ENCODE measurements at places on chromosomes 1 and 21. TPM values are rescaled to one million over a fixed set of nuclear protein-coding genes. Genes with fewer than 3 reads are reported as not detected.

GPR52 gene
- total RNA-seq: 1.6 TPM

LRRC71 gene
- total RNA-seq: not detected

FAAH gene
- total RNA-seq: 8.8 TPM

LCE1B gene
- total RNA-seq: not detected

DNA sequence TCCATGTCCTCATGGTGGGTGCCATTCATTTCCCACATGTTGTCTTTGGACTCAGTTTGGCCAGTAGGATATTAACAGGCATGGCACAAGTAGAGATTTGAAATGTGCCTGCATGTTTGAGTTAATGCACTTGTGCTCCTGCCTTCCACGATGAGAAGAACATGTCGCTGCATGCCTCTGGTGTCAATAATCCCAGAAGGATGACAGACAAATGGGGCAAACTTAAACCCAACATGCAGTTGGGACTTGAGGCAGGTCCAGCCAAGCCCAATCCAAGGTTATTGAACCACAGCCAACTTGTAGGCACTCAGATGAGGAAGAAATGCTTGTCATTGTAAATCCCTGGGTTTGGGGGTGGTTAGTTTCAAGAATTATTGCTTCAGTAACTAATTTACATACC is 174.6 kb downstream of the TRIM33 start:
- peaks cover 64% of the 10 kb centered on the region for H3K4me1 ChIP-seq
- peaks cover 2% of the 10 kb centered on the region for H3K36me3 ChIP-seq
- no peaks in the 10 kb centered on the region for H3K27me3 ChIP-seq
- no peak for DNase-seq

- no peak overlapping the region for H3K27ac ChIP-seq
- no peaks in the 10 kb centered on the region for H3K36me3 ChIP-seq
- no peak overlapping the region for H3K4me3 ChIP-seq
Observed at GRCh38 chr1:119440721-119441307, 25.9 kb downstream of the HSD3B2 start.

DNA sequence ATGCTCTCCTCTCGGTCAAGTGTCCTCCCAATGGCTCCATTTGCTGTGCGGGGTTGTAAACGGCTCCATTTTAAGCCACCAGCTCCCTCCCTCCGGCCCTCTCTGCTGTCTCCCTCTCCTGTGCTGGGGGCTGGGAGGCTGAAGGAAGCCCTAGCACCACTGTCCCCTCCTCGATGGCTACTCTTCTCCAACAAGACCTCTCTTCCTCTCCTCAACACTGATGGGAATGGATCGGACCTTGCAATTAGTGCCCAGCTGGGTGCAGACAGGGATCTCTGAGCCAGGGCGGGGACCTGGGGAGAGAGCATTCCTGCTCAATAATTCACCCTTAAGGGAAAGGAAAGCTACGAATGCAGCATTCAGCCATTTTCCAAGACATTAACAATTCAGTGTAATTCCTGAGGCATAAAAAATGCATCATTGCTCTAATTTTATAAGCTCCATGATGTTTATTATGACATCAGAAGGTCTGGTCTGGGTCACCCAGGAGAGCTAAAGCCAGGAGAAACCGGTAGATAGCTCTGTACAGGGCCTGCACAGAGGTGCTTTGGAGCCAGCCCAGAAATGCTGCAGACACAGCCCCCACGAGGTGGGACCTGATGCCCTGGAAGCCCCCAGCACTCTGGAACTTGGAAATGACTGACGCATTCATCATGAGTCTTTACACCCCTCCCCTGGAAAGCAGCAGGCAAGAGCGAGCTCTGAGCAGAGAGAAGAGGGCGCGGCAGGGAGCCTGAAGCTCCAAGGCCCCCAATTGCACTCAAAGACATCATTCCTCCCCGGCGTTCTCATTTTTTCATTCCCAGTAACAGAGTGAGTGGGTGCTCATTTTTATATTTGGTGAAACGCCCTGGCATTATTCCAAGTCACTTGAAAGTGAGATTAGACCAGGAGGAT is 76.2 kb upstream of the VAMP3 start:
- H3K36me3 ChIP-seq: peaks cover 7% of the 10 kb centered on the region
- no peak for DNase-seq
- no peak overlapping the region for H3K27ac ChIP-seq
- H3K4me1 ChIP-seq: no peaks in the 10 kb centered on the region
- peaks cover 17% of the 10 kb centered on the region for H3K27me3 ChIP-seq
- no peak overlapping the region for H3K4me3 ChIP-seq

DNA sequence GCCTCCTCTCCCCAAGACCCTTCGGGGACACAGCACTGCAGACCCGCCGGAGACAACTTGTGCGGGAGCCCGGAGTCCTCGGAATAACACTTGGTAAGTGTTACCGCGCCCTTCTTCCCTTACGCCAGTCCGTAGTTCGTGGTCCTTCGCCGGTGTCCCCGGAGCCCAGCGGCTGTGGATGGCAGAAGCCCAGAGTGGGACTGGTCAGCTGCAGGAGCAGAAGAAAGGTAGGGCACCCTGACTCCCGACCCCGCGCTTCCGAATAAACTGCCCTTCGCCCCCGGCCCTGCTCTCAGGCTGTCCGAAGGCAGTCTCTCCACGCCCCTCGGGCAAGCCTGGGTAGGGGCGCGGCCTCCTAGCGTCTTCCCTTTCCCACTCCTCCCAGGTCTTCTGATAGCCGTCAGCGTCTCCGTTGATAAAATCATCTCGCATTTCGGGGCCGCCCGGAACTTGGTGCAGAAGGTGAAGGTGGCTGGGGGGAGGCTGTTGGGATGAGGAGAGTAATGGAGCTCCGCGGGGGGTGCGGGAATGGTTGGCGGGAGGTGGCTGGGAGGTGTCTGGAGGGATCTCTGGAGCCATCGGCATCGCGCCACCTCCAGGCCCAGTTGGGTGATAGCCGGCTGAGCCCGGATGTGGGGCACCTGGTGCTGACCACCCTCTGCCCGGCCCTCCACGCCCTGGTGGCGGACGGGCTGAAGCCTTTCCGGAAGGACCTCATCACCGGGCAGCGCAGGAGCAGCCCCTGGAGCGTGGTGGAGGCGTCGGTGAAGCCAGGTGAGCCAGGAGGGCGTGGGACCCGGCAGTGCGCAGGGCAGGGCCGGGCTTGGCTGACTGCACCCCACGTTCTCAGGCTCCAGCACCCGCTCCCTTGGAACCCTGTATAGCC is 4.3 kb downstream of the RUSC1 start:
- DNase-seq: peak; percentile 34
- H3K4me1 ChIP-seq: peaks cover 38% of the 10 kb centered on the region
- no peaks in the 10 kb centered on the region for H3K27me3 ChIP-seq
- no peaks in the 10 kb centered on the region for H3K36me3 ChIP-seq
- peak overlapping the region; percentile 73 for H3K4me3 ChIP-seq
- no peak overlapping the region for H3K27ac ChIP-seq

GRCh38 chr1:1014799-1015681 is 1.7 kb downstream of the ISG15 start:
- H3K27ac ChIP-seq: no peak overlapping the region
- no peaks in the 10 kb centered on the region for H3K27me3 ChIP-seq
- no peak for DNase-seq
- peaks cover 24% of the 10 kb centered on the region for H3K4me1 ChIP-seq

Measured in activated T-cell treated with anti-CD3 and anti-CD28 coated beads, Interleukin-2, amount 50 U/mL, for 72 hours (primary cell).